Spleen (tissue), 13 donors: ENCODE measurements at places on chromosomes 2 and 18. TPM values are rescaled to one million over a fixed set of nuclear protein-coding genes. Genes with fewer than 3 reads are reported as not detected.

Gene FAP
- polyA plus RNA-seq: 1.5 TPM

DNA sequence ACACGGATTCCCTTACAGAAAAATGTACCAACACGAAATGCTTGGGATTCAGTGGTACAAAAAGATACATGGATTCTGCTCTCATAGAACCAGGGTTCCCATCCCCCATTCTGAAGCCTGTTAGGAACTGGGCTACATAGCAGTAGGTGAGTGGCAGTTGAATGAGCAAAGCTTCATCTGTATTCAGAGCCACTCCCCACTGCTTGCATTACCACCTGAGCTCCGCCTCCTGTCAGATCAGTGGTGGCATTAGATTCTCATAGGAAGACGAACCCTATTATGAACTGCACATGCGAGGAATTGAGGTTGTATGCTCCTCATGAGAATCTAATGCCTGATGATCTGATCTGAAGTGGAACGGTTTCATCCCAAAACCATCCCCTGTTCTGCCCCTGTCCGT lies 246.4 kb downstream of the DYM start:
- no peak for DNase-seq
- H3K36me3 ChIP-seq: peaks cover 4% of the 10 kb centered on the region
- no peaks in the 10 kb centered on the region for H3K4me1 ChIP-seq
- H3K4me3 ChIP-seq: no peak overlapping the region
- H3K27ac ChIP-seq: no peak overlapping the region

Gene MOGAT1
- not detected for polyA plus RNA-seq

Gene CAPN14
- 0.56 TPM for polyA plus RNA-seq

- DNase-seq: no peak
- no peak overlapping the region for H3K27ac ChIP-seq
- H3K4me3 ChIP-seq: no peak overlapping the region
- H3K27me3 ChIP-seq: no peaks in the 10 kb centered on the region
Measured at GRCh38 chr2:10579876-10580514, 109.8 kb downstream of the NOL10 start.

DNA sequence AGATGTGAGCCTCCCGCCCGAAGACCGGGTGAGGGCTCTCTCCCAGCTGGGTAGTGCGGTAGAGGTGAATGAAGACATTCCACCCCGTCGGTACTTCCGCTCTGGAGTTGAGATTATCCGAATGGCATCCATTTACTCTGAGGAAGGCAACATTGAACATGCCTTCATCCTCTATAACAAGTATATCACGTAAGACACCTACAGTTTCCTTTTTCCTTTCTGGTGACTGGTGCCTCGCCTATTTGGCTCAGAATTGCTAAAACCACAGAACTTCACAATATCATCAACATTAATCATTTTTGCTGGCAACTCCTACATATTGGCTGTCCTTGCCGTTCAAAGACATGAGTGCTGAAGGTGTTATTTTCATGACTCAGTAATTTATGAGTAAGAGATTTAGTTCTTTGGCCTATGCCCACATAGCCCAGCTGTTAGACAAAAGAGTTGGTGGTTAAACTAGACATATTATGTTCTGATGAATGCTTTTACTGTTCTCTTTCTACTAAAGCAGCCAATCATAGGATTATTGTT lies 2.2 kb downstream of the STAMBP start:
- H3K4me1 ChIP-seq: peaks cover 28% of the 10 kb centered on the region
- no peak for DNase-seq
- H3K4me3 ChIP-seq: no peak overlapping the region
- peak overlapping the region; percentile 96 for H3K27ac ChIP-seq

- no peak overlapping the region for H3K4me3 ChIP-seq
- DNase-seq: no peak
- H3K4me1 ChIP-seq: no peaks in the 10 kb centered on the region
- H3K27ac ChIP-seq: no peak overlapping the region
Measured at GRCh38 chr2:195343540-195343939, 313.5 kb upstream of the SLC39A10 start.

DNA sequence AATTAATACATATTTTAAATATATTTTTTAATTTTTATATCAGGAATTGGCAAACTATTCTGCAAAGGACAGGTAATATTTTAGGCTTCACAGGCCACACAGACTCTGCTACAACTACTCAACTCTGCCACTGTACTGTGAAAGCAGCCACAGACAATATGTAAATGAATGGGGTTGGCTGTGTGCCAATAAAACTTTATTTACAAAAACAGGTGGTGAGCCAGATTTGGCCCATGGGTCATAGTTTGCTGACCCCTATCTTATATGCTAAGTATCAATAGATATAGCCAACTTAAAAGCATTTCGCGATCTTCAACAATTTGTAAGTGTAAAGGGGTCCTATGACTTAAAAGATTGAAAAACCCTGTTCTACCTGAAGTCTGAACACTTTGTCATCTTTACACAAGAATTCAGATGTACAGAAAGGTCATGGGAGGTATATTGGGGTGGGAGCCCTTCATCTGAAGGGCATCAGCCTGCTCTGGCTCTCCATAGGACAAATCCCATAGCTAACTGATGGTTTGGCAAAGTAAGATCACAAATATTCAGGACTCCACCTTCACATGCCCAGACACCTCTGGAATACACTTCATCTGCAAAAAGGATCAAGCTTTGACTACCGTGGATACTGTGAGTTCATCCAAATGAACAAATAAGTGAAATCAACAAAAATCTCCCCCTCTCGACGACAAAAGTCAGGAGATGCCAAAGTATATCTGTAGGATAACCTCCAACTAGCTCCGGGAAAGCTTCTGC lies 65.9 kb downstream of the C1D start:
- no peaks in the 10 kb centered on the region for H3K36me3 ChIP-seq
- no peak overlapping the region for H3K27ac ChIP-seq
- H3K4me3 ChIP-seq: no peak overlapping the region
- DNase-seq: no peak
- H3K27me3 ChIP-seq: no peaks in the 10 kb centered on the region
